ENCODE measurements at places on chromosomes 12 and 14. TPM values are rescaled to one million over a fixed set of nuclear protein-coding genes. Genes with fewer than 3 reads are reported as not detected.
A peak's percentile ranks its signal among the peaks of the same experiment; 100 is the strongest.

GRCh38 chr12:49897276-49897675 is 6.4 kb downstream of the FAIM2 start:
- no peak for DNase-seq
- peaks cover 2% of the 10 kb centered on the region for H3K4me1 ChIP-seq
- no peak overlapping the region for H3K4me3 ChIP-seq
- no peak overlapping the region for H3K27ac ChIP-seq
- no peaks in the 10 kb centered on the region for H3K36me3 ChIP-seq

DNA sequence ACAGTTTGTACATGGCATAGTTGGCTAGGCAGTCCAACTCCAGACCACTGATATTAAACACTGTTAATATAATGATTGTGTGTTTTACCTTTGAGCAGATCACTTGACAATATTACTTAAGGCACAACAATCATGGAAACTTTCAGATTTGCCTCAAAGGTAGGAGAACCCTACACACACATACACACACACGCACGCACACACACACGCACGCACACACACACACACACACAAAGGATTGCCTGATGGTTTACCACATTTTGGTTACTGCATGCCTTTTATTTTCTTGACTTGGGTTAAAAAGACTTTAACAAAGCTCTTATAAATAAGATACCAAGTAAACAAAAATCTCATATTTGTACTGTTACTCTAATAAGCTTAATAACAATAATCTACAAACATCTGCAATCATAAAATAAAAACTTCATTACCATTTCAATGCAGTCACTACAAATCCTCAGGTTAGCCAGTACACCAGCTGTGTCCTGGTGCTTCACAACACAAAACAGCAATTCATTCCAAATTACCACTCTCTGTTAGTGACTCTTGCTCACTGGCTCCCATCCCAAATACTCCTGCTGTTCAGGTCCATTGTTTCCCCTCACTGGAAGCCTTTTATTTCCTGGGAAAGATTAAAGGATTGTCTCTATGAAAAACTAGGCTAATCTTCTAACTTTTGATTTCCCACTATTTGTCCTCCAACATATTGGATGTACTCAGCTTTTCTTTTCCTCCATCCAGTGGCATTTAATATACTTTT is 175.2 kb upstream of the ATP2B1 start:
- H3K4me1 ChIP-seq: no peaks in the 10 kb centered on the region
- H3K36me3 ChIP-seq: no peaks in the 10 kb centered on the region
- no peak for DNase-seq
- no peak overlapping the region for H3K27ac ChIP-seq
- no peak overlapping the region for H3K4me3 ChIP-seq

- H3K4me1 ChIP-seq: no peaks in the 10 kb centered on the region
- no peaks in the 10 kb centered on the region for H3K36me3 ChIP-seq
- H3K4me3 ChIP-seq: no peak overlapping the region
- H3K27me3 ChIP-seq: no peaks in the 10 kb centered on the region
These were observed 24.5 kb downstream of the SLC16A7 start for GRCh38 chr12:59620326-59620725.

Gene JPH4
- 3.6 TPM for polyA plus RNA-seq

DNA sequence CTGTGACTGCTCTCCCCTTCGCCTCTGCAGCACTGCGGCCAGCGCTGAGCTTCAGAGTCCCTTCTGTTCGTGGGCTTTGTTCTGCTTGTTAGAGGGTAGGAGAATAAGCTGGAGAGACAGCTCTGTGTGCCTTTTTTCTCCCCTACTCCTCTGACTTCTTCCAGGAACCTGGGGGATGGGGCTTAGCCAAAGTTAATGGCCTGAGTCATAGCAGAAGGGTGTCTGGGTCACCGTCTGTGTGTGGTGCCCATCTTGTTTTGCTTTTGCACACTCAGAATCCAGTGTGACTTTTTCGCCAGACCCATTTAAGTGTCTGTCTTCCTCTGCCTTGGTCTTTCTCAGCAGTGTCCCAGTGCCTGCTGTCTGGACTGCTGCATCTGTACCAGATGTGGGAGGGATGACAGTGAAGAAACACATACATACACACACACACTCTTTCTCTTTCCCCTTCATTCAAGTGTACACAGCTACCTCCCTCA is 3.0 kb downstream of the KIF5A start:
- H3K36me3 ChIP-seq: no peaks in the 10 kb centered on the region
- DNase-seq: peak; percentile 26
- peaks cover 16% of the 10 kb centered on the region for H3K27me3 ChIP-seq
- H3K4me3 ChIP-seq: no peak overlapping the region
- no peak overlapping the region for H3K27ac ChIP-seq
- H3K4me1 ChIP-seq: no peaks in the 10 kb centered on the region

GRCh38 chr14:20470603-20470901 is 1.3 kb downstream of the PNP start:
- H3K36me3 ChIP-seq: no peaks in the 10 kb centered on the region
- H3K27ac ChIP-seq: peak overlapping the region; percentile 91
- peak overlapping the region; percentile 26 for H3K4me3 ChIP-seq
- DNase-seq: no peak
- H3K4me1 ChIP-seq: peaks cover 9% of the 10 kb centered on the region
- H3K27me3 ChIP-seq: no peaks in the 10 kb centered on the region

DNA sequence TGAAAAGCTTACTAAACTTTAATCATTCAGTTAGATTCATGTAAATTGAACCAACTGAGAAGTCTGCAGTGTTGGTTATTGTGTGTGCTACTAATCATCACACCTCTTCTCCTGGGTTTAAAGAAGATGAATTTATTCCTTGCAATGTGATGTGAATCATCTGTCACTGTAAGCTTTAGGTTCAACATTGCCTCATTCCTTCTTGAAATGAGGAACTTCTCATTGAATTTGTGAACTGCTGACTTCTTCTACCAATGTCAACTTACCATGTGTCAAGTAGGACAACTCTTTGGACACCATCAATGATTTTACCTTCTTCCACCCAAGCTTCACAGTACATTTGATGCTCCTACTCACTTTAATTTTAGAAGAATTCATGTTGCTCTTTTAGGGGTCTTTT is 17.4 kb upstream of the PRB2 start:
- no peak overlapping the region for H3K4me3 ChIP-seq
- no peak overlapping the region for H3K27ac ChIP-seq
- DNase-seq: no peak
- H3K4me1 ChIP-seq: no peaks in the 10 kb centered on the region
- no peaks in the 10 kb centered on the region for H3K27me3 ChIP-seq

DNA sequence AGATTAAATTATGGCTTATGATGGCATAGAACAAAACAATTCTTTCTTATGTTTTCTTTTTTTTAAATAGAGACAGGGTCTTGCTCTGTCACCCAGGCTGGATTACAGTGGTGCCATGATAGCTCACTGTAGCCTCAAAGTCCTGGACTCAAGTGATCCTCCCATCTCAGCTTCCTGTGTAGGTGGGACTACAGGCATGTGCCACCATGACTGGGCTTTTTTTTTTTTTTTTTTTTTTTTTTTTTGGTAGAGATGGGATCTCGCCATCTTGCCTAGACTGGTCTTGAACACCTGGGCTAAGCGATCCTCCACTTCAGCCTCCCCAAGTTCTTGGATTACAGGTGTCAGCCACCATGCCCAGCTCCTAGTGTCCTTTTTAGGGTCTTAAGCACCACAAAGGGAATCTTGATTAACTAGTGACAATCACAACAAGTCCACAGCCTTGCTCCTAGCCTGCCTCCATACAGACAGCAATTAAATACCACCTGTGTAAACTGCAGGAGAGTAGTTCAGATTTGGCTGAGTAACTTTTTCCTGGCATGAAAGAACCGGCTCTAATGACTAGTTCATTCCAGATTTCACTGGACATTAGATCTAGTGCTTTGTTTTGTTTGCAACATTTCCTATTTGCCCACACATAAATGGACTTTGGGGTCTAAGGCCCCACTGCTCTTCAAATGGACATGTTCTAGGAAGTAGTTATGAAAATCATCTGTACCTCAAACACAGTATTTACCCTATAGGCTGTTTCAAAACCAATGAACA is 61.6 kb downstream of the SH2B3 start:
- no peaks in the 10 kb centered on the region for H3K27me3 ChIP-seq
- H3K4me1 ChIP-seq: peaks cover 9% of the 10 kb centered on the region
- H3K36me3 ChIP-seq: peaks cover 16% of the 10 kb centered on the region
- no peak overlapping the region for H3K27ac ChIP-seq
- DNase-seq: no peak
- no peak overlapping the region for H3K4me3 ChIP-seq

DNA sequence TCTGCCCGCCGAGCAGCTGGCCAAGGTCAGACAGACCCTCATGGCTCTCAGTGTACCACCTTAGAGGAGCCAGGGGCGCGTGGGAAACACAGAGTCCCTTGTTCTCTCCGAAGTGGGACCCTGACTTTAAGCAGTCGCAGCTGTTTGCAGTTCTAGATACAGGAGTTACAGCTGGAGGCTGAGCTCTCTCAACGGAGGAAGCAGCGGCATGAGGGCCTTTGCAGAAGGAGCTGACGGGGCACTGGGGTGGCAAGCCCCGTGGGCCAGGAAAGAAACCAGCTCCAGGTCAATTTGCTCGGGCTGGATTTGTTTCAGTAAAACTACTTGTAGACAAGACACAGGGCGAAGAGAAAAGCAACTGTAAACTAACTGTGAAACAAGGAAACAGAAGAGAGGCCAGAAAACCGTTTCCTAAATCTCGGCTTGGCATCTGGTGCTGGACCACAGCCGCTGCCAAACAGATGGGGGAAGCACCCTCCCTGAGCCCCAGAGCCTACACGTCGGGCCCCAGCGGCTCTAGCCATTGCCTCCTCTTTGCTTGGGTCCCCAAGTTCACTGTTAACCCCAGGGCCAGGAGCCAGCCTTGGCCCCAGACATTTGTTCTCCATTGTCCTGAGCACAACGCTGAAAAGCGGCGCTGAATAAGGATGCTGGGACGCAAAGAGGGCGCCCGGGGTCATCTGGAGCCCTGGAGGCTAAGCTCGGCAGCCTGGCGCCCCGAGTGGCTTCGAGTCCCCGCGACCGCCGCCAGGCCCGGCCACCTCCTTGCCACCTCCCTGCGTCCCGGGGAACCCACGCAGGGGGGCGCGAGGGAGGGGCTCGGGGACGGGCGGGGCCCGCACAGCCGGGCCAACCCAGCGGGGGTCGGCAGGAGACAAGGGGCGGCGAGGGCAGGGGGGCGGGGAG is 914 bp upstream of the PACS2 start:
- peak overlapping the region; percentile 43 for H3K4me3 ChIP-seq
- DNase-seq: peak; percentile 60
- H3K27ac ChIP-seq: no peak overlapping the region
- H3K27me3 ChIP-seq: no peaks in the 10 kb centered on the region
- H3K4me1 ChIP-seq: peaks cover 20% of the 10 kb centered on the region

Measured in kidney (tissue), 22 donors.